Stimulated activated CD4-positive, alpha-beta T cell treated with anti-CD3 and anti-CD28 coated beads, Interleukin-1b, Interleukin-23, amount 100 ng/mL, for 24 hours (primary cell): ENCODE measurements at places on chromosomes 5 and 9.

DNA sequence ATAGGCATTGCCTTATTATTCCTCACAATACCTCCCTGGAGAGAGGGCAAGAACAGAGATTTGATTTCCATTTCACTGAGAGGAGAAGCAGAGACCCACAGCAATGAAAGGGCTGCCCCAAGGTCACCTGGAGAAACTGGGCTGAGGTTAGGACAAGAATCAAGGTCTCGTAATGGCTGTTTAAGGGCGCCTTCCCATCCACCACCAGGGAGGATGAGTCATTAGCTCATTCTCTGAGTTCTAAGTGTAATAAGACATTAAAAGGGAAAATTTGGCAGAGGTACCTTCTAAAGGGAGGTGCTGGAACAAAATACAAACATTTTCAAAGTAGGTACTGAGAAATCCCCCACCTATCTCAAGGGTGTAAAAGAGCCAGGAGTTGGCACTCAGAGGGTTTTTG lies 52.6 kb upstream of the TCERG1 start:
- DNase-seq: no peak

- DNase-seq: no peak
Measured at GRCh38 chr5:143501310-143502044, 98.0 kb upstream of the NR3C1 start.

GRCh38 chr5:68376935-68377334 lies 161.4 kb downstream of the PIK3R1 start:
- no peak for DNase-seq

GRCh38 chr5:154509784-154510555 lies 31.9 kb upstream of the HAND1 start:
- DNase-seq: no peak

DNA sequence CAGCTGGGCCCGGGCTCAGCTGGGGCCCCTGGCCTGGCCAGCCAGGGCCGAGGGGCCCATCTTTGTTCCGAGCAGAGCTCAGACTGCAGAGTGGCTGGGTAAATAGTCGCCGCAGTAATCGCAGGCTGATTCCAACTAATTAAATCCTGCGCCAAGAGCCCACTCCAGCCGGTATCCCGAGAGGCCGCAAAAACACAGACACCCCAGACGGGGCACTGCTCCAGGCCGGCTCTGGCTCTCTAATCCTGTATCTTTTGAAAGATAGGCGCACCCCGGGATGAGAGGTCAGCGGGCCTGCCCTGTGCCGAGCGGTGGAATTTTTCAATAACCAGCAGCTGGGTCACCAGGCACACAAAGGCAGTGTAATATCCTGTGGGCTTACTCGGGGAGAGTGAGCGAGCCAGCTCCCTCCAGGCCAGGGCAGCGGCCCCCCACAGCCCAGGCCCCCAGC lies 57.7 kb downstream of the LMX1B start:
- no peak for DNase-seq

DNA sequence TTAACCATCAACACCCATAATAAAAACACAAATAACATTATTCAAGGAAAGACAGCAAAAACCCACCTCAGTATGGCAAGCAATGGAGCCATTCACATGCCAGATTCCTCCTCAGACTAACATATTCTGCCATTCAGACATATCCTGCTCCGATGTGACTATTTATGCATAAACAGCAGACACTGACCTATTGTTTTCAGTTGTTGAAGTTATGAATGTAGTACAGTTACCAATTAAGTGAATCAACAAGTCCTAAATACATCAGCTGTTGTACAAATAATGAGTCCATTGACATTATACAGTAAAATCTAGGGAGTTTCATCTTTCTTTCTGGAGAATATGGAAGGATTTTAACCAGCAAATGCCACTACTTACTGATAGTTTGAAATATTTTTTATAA lies 131.7 kb downstream of the DENND1A start:
- no peak for DNase-seq

- no peak for DNase-seq
Measured at GRCh38 chr9:127912882-127913281, 4.0 kb downstream of the ST6GALNAC4 start.

DNA sequence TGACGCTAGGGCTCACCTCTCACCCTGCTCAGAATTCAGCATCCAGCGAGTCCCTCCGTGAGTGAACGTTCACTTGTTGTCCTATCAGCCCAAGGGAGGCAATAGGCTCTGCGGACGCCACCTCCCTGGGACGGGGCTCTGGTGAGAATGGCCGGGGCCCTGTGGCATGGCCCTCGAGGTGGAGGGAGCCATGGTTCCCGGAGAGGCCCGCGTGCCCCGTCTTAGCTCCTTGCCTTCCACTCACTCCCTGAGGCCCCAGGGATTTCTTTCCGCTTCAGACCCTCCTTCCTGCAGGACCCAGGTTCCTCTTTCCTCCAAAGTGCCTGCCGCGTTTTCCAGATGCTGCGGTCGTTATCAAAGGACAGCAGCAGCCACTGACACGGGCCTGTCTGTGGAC lies 21.5 kb downstream of the EXOC3 start:
- DNase-seq: no peak

DNA sequence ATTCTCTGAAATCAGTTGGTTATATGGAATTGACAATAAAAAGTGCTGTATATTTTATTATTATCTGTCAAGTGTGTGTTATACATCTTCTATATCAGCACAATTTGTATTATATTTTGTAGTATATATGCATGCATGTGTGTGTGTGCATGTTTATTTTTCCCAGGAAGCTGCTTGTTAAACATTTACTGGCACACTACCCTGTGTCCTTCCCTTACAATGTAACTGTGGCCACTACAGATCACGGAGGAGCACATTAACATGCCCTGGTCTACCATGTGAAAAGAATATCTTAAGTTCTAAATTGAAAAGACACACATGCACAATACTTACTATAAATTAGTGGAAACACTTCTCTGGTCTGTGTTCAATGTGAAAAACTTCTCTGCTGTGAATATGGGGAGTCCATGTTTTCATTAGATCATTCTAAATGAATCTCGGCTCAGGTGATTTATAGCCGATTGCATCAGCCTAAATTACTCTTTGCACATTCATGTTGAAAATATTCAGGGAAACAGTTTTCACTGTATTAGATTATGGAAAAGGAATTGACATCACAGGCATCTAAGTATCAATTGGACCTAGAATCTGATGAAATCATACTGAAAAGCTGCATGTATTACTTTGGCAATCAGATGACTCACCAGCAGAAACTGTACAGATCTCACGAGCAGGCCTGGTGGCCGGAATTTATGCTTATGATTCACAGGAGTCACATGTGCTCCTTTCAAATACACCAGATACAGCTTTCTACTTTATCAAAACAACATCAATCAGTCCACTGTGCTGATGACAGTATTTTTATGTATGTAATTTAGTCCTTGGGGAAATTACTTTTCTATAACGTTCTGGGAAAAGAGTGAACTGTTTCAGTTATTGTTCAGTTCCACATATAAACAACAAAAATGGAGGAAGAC lies 39.4 kb downstream of the LURAP1L start:
- DNase-seq: no peak

DNA sequence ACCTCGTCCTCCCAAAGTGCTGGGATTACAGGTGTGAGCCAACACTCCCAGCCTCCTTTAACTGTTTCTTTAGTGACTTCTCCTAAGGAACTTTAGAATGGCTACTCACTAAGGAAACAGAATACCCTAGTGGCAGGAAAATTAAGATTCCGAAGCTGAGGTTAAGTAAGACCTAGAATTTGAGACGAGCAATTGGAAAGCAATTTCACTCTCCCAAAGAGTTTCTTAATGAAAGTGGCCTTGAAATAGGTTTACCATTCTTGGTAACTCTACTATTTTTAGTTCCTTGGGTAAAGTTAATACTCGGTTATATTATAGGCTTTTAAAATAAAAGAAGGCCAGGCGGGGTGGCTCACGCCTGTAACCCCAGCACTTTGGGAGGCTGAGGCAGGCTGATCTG lies 22.9 kb upstream of the GOLPH3 start:
- no peak for DNase-seq

DNA sequence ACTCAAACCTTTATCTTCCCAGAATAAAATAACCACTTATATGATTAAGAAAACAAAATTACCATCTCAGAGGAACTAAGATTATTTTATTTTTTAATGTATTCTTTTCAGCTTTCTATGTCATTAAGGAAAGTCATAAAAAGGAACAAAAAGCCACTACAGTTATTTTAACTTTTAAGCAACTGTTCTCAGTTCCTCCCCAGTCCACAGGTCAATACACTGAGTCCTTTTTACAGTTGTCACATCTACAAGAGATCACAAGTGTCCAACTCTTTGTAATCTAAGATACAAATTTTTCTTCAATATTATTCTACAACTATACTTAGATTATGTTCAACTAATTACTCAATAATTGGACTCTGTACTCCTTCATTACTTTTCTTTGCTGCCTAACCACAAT lies 782.8 kb upstream of the ACO1 start:
- DNase-seq: no peak

DNA sequence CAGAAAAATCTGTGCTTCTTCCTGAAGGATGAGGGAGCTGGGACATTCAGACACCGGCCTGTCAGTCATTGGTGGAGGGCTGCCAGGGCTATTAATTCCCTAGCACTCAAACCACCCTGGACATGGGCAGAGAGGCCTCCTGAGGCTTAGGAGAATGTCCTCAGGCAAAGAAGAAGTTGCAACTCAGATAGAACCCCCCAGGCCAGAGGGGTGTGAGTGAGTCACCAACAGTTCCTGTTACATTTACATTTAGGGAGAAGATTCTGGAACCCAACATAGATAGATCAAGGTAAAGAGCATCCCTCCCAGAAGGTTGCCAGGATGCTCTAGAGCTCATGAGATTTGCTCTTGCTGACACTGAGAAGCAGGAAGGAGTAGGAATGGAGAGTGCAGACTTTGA lies 29.2 kb upstream of the SYK start:
- no peak for DNase-seq

GRCh38 chr9:136399176-136400037 lies 563 bp downstream of the SNAPC4 start:
- DNase-seq: no peak

GRCh38 chr9:29183971-29184370 lies 1610.7 kb upstream of the C9orf72 start:
- DNase-seq: no peak

- no peak for DNase-seq
Measured at GRCh38 chr5:150294551-150295071, 5.0 kb upstream of the CAMK2A start.

DNA sequence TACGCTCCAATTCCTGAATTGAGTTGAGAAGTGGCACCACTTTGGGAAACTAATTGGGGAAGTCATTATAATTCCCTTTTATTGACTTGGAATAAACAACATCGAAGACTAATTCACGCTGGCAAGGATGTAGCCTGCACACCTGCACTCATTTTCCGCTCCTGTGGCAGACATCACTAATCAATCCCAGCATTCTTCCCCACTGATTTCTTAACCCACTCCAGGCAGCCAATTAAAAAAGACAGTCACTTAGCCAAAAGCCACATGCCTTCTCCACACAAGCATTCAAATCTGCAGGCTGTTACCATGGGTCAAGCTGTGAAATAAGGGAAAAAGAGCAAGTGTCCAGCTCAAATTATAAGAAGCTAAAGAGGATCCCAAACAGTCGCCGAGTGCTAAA lies 68.2 kb upstream of the HRH2 start:
- no peak for DNase-seq

GRCh38 chr5:87340716-87341115 lies 72.0 kb downstream of the CCNH start:
- no peak for DNase-seq

- no peak for DNase-seq
Measured at GRCh38 chr9:90546200-90546599, 96.4 kb downstream of the DIRAS2 start.

DNA sequence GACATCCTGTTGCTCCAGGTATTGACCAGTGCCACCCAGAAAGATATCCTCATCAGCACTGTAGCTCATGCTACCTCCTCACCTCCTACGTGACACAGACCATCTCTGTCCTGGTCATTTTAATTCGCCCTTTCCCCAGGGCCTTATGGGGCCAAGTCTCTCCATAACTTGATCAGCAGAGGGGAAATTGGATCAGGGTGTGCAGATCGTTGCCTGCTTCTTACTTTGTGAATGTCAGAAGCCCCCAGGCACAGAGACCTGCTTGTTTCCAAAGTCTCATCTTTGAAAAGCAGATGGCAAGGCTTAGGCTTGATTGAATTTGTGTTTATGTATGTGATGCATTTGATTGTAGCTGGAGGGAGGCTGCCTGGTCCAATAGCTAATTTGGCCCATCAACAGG lies 8.8 kb upstream of the DBH start:
- no peak for DNase-seq

DNA sequence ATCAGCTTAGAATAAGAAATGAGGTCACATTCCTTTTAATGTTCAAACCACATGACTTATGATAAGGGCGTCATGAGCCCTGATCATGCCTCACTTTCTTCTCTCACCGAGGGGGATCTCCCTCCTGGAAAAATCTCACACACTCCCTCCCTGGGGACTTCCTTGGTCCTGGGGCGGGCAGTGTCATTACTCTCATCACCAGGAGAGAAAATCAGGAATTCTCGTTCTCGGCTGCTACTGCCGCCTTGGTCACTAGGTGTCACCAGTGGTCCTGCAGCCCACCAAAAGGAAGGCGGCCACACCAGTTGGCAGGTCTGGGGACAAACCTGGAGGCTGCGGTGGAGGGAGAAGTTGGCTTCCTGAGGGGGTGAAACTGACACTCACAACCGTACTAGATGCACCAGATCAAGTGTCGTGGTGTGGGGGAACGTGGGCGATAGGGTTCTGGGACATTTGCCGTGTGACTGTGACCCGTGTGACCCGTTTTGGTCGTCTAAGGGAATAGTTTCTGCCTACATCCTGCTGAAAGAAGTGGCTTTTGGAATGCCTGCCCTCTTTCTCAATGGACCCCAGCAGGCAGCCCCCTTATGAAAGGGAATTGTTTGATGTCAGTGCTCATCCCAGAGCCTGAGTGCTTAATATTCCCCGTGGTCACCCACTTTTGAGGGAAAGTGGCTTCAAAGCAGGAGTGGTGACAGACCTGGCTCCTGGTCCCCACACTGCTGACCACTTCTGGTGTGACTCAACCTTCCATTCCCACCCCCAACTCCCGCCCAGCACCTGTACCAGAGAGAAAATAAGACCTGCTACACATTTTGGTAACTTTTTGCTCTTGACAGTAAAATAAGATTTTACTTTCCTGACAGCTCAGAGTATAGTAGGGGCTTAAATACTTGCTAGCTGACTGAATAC lies 63.2 kb downstream of the ACER2 start:
- DNase-seq: no peak

DNA sequence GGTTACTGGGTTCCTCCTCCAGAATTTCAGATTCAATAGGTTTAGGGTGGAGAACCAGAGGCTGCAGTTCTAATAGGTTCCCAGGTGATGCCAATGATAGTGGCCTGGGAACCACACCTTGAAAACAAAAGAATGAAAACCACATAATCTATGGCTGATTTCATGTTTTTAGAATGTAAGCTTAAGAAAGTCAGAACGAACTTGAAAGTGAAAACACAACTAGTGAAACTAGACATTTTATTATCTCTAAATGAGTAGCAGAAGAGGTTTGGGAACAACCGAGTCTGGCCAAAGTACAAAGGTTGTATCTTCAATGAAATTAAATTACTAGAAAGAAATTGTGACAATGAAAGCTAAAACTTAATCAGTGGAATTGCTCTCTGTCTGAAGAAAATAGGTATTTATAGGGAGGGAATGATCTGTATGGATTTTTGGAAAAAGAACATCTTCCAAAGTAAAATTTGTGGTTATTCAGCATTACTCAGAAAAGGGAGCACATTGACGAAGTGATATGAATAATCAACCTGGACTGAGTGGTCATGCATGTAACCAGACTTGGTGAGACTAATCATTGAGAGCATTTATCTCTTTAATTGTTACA lies 24.9 kb upstream of the CEP120 start:
- DNase-seq: no peak

- peak; percentile 89 for DNase-seq
Measured at GRCh38 chr9:124868511-124869465, 6.9 kb downstream of the ARPC5L start.

- DNase-seq: no peak
Measured at GRCh38 chr9:95383845-95384244, 66.3 kb upstream of the FANCC start.
